Nucleus accumbens (tissue), 56 donors: ENCODE measurements at places on chromosomes 16 and 17.
A peak's percentile ranks its signal among the peaks of the same experiment; 100 is the strongest.

DNA sequence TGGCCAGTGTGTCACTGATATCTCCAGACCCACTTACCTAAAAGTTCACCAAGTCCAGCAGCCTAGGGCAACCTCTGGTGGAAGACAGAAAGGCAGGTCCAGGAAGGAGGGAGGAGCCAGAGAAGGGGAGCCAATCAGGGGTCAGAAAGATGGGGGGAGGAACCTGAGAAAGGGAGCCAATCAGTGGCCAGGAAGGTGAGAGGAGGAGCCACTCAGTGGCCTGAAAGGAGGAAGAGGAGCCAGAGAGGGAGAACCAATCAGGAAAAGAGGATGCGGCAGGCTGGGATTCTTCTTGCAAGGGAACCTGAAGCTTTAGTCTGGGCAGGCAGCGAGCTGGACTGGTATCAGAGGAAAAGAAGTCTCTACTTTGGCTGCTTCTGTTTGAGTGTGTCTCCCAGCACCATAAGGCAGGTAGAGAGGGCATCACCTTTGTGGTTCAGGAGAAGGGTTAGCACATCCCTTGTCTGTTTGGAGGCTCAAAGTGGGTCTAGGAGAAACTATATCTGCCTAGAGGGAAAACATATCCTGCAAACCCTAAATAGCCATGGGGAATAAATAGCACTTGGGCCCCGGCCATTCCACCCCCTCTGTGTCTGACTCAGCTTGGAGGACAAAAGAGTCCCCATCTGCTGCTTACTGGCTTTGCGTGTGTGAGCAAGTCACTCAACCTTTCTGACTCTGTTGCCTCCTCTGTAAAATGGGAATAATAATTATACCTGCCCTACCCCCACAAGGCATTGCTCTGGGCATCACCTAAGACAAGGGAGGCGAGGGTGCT, 43.4 kb upstream of the CRHR1 start:
- peak; percentile 50 for DNase-seq

- no peak for DNase-seq
Measured at GRCh38 chr17:43628089-43628650, 33.6 kb downstream of the MEOX1 start.

DNA sequence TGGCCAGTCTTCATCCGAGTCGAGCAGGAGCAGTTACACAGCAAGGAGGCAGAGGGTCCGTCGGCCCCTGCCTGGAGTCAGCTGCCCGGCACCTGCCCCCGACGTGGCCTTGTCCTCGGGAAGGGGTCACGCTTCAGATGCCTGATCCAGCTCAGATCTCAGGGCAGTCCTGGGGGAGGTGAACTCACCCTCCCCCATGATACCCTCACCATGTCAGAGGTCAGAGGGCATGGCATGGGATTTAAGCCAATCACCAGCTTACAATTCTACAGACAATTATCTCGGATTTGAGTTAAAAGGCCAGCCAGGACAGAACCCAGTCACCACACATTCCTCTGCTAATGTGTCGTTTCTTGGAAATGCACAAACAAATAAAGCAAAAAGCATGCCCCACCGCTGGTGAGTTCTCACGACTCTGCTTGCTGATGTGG, 211.3 kb downstream of the FOXL1 start:
- no peak for DNase-seq

DNA sequence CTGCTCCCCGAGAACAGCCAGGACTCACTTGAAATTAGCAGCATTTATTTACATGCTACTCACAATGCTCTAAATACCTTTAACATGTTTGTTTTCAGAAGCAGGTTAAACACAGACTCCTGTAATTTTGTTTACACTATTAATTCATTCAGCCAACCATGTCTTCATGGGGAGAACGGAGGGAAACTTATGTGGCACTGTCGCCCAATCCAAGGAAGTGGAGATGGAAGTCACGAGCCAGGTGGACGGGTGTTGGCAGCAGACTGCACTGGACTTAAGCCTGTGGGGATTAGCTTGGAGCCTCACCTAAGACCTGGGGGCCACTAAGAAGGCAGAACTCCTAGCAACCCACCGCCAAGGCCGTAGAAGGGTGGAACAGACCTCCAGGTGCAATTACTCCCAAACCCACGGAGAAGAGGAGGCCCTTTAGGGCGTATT, 8.8 kb upstream of the GFAP start:
- DNase-seq: no peak
